GM13977 (cell line): ENCODE measurements at places on chromosomes 12 and 14.

DNA sequence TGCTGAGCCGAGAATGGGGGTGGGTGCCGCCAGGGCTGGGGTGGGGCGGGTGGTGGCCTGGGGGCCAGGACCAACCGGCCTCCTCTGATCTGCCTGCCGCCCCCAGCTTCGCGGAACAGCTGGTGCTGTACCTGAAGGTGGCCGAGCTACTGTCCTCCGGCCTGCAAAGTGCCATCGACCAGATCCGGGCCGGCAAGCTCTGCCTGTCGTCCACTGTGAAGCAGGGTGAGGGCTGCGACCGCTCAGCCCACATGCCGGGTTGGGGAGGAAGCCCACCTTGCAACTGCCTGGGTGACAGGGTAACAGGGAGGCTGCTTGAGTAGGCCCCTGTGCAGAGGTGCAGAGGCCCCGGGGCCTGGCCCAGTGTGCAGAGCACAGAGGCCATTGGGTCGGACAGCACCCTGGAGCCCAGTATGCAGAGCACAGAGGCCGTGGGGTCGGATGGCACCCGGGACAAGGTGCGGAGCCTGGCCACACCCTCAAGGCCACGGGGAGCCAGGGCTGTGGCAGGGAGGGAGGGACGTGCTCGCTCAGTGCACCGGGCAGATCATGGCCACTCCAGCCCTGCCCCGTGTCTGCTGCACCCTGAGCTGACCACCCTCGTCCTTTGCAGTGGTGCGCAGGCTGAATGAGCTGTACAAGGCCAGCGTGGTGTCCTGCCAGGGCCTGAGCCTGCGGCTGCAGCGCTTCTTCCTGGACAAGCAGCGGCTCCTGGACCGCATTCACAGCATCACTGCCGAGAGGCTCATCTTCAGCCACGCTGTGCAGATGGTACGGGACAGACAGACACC, 9.5 kb upstream of the PUS1 start:
- peak; percentile 32 for DNase-seq

DNA sequence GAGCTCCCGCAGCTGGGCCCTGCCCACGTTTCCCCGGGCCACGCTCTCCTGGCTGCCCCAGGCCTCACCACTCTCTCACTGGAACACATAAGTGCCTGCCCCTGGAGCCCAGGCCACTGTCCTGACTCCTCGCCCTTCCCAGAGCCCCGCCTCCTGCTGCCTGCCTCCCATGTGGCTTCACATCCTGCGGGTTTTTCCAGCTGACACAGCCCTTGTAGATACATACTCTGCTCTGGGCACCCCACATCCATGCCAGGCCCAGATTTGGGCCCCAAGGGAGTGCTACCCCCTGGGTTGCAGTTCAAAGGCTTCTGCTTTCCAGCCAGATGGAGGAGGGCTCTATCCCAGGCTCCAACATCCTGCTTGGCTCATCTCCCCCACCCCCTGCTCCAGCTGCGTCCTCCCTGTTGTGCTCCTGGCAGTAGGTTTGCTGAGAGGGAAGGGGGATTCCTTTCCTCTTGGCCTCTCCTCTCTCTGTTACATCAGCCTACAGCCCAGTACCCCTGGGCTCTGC, 60.1 kb downstream of the TSPAN9 start:
- DNase-seq = no peak

GRCh38 chr14:33163109-33163508, 224.4 kb downstream of the NPAS3 start:
- DNase-seq = no peak

DNA sequence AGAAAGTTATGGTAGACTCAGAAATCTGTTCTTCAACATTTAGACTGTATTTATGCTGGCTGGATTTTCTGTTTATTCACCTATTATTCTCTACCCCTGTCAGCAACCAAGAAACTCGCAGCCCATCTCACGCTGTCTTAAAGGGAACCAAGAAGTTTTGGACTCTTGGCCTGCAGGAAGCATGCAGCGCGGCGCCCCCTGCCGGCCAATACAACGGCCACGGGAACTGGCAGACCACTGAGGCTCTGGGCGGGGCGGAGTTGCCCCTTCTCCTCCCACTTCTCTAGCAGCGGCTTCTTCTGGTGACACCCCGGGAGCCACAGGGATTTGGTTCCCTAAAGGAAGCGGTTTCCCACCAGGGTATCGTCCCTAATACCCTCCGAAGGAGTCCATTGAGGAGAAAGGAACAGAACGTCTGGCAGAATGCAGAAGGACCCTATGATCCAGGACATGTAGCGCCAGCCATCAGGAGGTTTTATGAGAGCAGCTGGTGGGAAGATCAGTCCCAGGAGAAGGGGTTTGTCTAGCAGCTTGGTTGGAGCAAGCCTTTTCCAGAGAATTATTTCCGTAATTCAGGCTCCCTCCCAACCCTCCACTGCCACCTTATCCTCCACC, 21.0 kb upstream of the RNASE2 start:
- DNase-seq = peak; percentile 7

- DNase-seq = no peak
Measured at GRCh38 chr12:16030744-16031143, 119.6 kb downstream of the DERA start.

DNA sequence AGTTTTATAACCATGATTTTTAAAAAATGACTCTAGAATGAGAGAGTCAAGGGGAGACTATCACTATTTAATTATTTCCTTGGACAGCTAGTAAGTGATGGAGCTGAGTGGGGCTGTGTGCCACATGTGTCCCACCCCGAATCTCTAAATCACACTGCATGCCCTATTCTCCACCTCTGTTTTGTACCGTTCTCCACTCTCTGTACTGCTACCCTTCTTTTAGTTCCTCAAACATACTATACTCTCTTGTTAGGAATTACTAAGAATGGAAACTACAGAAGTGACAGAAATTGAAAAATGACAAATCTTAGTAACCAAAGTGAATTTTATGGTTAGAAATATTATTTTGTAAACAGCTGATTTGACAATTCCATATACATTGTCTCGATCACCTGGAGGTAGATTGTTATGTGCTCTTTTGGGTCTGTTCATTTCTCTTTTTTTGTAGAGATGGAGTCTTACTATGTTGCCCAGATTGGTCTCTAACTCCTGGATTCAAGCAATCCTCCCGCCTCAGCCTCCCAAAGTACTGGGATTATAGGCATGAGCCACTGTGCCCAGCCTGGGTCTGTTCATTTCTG, 35.9 kb downstream of the SLC11A2 start:
- no peak for DNase-seq

GRCh38 chr12:27577688-27578087, 53.7 kb downstream of the PPFIBP1 start:
- no peak for DNase-seq

DNA sequence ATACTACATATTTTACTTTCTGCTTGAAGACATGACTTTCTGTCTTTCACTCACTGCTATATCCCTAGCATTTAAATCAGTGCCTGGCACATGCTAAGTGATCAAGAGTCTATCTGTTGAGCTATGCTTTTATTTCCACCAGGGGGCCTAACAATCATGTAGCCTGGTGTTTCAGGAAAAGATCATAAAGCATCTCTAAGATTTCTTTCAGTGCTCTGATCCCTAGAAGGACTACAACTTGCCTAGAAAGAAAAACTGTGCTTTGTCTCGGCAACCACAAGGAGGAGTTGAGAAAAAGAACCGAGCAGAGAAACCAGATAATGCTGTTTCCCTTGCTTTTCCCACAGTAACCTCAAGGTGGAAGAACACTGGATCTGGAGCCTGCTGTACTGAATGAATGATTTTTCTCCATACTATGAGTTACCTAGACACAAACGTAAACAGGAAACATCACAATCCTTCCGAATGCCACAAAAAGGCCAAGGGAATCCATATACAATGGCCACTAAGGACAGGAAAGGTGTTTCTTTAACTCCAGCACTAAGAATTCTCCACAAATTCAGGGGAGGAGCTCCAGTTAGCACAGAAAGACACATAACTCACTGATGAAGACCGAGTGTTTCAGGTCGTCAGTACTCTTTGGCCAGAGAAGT, 1.2 kb downstream of the CRY1 start:
- DNase-seq = peak; percentile 28

GRCh38 chr12:65903691-65904383, 79.6 kb downstream of the HMGA2 start:
- no peak for DNase-seq

GRCh38 chr12:53453953-53454640, 2.2 kb downstream of the PCBP2 start:
- DNase-seq = no peak

DNA sequence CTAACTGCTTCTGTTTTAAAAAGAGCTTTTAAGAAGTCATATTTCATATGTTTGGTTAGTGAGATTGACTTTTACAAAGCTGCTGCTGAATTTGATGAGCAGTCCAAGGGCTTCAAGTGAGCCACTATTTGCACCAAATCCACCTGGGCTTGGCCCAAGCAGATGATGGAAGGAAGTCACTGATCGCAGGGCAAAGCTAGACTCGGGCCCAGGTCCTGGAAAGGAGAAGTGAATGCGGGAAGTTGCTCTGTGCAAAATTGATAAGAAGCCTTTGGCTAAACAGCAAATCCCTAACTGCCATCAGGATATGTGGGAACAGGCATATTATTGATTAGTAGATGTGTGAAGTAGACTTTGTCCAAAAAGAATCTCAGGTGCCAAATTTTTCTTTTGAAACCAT, 30.5 kb downstream of the PLXNC1 start:
- no peak for DNase-seq

GRCh38 chr12:131415781-131416180, 295.1 kb upstream of the SFSWAP start:
- no peak for DNase-seq

DNA sequence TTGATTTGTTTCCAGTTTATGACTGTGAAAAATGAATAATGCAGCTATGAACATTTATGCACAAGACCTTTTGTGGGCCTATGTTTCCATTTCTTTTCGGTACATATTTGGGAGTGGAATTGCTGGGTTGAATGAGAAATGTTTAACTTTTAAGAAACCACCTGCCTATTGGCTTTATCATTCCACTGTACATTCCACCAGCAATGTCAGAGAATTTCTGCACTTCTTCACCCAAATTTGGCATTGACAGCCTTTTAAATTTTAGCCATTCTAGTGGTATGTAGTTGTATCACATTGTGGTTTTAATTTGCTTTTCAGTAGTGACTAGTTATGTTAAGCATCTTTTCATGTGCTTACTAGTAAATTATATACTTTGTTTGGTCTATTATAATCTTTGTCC, 317.0 kb upstream of the TMTC1 start:
- no peak for DNase-seq

- no peak for DNase-seq
Measured at GRCh38 chr12:123089140-123089539, 61.8 kb downstream of the PITPNM2 start.

- DNase-seq = no peak
Measured at GRCh38 chr14:76112889-76113624, 38.7 kb upstream of the GPATCH2L start.

DNA sequence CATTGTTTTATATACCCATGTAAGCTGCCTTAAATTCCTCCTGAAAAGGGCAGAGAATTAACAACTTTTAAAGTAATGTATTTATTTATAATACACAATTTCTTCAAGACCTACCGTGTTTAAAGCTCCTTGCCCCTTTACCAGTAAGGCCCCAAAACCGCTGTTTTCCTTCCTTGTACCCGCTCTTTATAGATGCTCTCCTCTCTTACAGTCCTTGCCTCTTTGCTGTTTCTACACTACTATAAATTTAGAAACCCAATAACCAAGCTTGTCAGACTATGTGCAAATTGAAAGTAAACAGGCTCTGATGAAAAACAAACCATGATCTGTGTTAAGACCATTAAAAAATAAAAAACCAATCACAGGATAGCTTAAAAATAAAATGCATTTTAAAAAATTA, 3.9 kb downstream of the MPHOSPH9 start:
- no peak for DNase-seq

DNA sequence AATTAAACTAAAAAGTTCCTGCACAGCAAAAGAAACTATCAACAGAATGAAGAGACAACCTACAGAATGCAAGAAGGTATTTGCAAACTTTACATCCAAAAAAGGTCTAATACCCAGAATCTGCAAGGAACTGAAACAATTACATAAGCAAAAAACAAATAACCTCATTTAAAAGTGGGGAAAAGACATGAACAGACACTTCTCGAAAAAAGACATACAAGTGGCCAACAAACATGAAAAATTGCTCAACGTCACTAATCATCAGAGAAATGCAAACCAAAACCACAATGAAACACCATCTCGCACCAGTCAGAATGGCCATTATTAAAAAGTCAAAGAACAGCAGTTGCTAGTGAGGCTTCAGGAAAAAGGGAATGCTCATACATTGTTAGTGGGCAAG, 15.2 kb downstream of the PDE6H start:
- no peak for DNase-seq

GRCh38 chr12:21827083-21827482, 52.6 kb upstream of the KCNJ8 start:
- no peak for DNase-seq

GRCh38 chr12:125269276-125269675, 204.0 kb downstream of the AACS start:
- DNase-seq = no peak

DNA sequence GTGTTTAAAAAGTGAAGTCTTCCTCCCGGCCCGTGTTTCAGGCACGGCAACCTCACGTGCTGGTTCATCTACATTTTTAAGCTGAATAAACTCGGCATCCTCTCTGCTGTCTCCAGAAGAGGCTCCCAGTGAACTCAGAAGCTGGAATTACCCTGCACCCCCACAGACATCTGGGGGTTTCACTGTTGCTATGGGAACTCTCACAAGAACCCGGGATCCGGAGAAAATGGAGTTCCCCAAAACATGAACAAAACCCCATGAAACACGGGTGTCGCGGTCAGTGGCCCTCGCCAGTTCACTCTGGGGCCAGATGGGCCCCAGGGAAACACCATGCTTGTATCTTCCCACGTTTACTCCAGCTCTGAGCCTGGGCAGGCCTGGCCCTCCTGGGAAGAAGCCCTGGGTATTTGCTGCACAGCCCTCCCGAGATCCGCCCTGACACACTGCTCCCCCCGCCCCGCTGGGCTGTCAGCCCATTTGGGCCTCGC, 143.7 kb downstream of the PIWIL1 start:
- peak; percentile 79 for DNase-seq

DNA sequence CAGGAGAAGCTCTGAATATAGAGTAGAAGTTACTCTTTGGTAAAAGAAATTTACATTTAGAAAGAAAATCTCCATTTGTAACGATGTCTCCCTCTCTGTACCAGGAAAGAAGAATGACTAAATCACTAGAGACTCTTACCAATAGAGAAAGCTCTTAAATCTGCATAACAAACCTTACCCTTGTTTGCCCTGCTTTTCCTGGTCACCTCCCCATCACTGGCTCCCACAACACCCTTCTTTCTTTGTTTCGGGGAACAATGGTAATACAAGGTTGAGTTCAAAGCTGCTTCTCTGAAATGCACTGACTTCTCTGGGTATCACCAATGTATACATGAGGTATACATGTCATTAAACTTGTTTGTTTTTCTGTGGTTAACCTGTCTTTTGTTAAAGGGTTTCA, 351.1 kb upstream of the FLRT2 start:
- no peak for DNase-seq

- peak; percentile 22 for DNase-seq
Measured at GRCh38 chr12:76143343-76144244, 59.1 kb upstream of the NAP1L1 start.

DNA sequence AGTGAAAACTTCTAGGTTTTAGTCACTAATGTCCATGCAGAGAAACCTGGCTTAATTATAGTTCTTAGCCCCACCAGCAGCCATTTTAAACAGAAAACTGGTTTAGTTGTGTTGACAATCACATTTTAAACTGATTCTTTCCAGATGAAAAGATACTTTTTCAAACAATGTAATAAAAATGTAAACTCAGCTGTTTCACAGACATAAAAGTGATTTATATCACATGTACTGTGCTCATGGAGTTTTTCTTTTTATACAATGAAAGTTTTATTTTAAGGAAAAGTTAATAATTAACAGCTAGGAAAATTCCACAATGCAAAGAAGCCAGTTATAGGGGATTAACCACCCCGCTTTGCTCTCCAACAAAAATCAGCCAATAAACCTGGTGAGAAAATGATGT, 129.7 kb downstream of the PAX9 start:
- DNase-seq = no peak
